ENCODE measurements at places on chromosomes 1 and 21.

GRCh38 chr1:4696161-4696745 lies 41.8 kb downstream of the AJAP1 start:
- DNase-seq = no peak

- DNase-seq = no peak
Observed at GRCh38 chr1:42317308-42317707, 17.7 kb downstream of the FOXJ3 start.

DNA sequence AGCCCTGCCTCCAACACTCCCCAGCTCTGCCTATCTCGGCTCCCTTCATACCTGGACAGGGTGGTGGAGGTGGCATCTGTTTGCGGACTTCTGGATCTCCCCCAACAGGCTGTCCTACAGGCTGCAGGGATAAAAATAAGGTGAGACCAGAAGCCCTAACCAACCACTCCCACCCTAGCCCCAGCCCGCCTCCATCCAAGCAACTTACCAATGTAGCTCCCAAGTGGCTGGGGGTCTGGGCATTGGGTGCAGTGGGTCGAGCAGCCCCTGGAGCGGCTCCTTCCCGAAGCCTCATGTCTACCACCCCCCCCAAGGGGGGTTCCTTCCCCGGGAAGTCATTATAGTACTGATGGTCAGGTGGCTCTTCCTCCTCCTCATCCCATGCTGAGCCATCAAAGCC lies 4.4 kb downstream of the SHC1 start:
- no peak for DNase-seq

DNA sequence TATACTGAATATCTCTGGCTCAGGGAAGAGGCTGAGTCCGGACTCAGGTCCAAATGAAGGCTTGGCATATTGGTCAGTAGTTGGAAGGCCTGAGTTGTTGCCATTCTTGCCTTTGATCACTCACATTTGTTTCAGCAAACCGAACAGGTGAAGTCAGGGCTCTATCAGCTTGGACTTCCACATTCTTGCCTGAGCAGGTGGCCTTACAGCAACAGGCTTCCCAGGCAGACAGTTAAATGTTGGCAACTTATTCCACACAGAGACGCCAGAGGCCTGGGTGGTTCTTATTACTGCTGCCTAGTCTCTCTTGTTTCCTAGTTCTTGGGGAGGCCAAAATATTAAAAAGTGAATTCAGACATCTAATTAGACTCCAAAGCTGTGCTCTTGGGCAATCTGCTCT lies 36.6 kb downstream of the XCL2 start:
- DNase-seq = no peak

DNA sequence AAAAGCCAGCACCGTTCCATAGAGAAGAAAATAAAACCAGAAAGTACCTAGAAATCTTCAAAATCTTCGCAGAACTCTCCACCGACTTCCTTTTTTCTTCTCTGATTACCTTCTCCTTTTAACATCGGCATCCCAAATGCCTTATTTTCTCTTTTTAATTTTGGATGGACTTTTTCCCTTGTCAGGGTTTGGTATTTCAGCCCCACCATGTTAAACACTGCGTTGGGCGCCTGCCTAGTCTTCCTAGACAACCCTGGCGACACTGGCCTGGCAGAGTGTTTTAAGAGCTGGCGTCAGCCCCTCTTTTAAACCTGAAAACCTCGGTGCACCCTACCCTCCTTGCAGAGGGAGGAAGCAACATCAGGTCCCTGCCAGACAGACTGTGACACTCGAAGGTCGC lies 66.0 kb upstream of the EFHD2 start:
- no peak for DNase-seq

DNA sequence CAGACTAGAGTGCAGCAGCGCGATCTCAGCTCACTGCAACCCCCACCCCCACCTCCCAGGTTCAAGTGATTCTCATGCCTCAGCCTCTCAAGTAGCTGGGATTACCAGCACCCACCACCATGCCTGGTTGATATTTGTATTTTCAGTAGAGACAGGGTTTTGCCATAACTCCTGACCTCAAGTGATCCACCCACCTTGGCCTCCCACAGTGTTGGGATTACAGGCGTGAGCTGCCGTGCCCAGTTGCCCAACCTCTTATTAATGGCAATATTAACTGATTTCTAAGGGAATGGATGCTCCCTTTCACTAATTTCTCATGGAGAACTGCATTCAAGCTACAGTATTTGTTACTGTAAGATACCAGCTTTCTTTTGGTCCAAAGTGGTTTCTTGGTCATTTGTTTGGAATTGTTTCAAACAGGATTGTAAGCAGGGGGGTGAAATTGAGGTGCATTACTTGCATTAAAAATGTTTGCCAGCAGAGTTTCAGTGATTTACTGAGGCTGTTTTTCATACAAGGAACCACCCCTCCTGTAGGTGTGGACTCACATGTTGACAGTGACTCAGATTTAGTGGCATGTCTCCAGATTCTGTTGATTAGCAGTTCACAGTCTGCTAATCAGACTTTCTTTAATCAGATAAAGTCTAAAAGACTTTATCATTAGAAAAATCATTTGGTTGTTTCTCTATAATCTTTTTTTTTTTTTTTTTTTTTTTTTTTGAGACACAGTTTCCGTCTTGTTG lies 3.9 kb upstream of the TGFBR3 start:
- DNase-seq = no peak

DNA sequence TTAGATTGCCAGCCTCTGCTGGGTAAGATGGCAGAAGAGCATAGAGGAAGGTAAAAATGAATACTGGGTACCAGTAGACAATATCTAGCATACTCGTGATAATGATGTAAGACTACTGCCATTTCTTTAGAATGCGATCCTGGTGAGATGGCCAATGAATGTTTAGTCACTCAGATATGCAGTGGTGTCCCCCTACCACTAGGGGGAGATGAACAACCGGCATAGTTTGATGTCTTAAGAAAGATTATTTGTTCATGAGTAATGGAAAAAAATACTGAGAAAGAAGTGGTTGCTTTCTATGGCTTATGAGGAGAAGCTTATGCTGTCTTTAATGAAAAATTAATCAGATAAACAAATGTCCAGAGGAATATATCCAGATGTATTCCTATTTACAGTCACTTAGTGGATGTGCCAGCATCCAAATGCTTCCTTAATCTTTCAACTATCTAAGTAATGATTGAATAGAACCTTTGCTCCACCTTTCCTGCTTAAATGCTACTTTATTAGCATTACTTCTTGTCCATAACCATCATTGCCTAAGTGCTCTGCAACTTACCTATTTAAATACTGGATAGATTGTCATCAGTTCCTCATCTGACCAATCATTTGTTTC lies 256.6 kb downstream of the ST6GALNAC3 start:
- peak; percentile 55 for DNase-seq

GRCh38 chr1:110150330-110151174 lies at the start of gene SLC6A17:
Gene SLC6A17 (plus strand): TSS chr1:110150494. CDS start chr1:110166930, 16,436 bp downstream.
- DNase-seq = no peak

- no peak for DNase-seq
Observed at GRCh38 chr1:195576641-195577040, 1031.6 kb downstream of the KCNT2 start.
